ENCODE measurements at places on chromosomes 7 and 10.

DNA sequence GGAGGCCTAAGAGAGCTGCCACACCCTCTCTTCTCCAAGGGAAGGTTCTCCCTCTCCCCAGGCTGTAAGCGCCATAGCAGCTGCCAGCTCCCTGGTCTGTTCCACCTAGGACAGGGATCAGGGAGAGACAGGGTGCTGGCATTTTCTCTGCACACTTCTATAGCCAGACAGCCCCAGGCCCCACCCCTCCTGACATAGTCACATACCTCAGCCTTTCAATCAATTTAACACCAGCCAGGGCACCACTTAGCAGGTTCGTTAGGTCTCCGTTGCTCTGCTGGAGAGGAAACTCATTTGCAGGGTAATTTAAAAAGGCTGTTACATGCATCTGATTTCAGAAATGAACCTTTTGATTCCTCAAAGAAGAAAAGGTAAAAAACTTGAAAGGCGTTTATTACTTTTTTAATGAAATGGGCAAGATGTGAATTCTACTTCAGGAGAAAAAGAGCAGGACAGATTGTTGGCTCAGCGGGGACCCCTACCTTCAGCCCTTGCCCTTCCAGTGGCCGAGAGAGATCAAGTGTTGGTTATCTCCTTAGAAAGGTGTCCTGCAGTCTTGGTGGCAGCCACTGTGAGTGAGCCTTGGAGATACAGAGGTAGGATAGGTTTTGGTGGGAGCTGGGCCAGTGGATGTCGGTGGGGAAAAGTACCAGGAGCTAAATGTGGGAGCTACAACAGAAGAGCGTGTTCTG lies 180.5 kb upstream of the GALNT17 start:
- no peak for DNase-seq

DNA sequence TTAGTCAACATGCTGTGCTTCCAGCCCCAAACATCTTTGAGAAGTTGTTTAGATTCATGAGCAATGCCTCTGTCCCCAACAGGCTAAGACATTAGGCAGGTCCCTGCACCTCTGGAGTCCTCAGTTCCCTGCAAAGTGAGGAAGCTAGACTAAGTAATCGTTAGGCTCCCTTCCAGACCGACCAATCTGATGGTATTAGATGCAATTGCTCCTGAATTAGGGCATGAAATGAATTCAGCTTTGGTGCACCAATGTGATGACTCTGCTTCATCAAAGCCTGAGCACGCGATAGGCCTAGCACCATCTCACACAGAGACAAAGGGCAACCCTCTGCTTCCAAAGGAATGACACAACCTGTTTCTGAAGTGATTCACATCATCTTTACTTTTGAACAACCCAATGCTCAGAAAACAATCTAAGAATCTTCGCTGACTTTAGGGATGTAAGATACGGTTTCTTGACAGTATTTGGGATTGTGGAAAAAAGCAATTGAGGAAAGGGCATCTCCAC lies 723 bp upstream of the TES start:
- no peak for DNase-seq

DNA sequence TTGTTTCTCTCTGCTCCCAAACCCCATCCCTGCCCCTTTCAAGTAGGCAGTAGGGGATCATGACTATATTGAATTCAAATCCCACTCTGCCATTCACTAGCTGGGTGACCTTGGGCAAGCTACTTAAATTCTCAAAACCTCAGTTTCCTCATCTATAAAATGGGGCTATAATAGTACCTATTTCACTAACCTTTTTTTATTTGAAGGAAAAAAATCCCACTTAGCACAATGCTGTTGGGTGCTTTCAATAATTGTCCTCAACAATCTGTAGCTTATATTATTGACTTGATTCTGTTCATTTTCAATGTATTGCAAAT lies 190.4 kb upstream of the YAE1 start:
- DNase-seq, result no peak

DNA sequence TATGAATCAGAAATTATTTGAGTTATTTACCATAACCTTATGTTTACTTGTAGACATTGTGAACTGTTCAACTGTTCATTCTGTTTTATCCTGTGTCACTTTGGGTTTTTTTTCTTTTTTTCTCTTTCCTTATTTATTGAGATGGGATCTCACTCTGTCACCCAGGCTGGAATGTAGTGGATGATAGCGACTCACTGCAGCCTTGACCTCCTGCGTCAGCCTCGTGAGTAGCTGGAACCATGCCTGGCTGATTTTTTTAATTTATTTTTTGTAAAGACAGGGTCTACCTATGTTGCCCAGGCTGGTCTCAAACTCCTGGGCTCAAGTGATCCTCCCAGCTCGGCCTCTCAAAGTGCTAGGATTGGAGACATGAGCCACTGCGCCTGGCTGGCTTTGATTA lies 97.1 kb downstream of the CSTF2T start:
- no peak for DNase-seq

DNA sequence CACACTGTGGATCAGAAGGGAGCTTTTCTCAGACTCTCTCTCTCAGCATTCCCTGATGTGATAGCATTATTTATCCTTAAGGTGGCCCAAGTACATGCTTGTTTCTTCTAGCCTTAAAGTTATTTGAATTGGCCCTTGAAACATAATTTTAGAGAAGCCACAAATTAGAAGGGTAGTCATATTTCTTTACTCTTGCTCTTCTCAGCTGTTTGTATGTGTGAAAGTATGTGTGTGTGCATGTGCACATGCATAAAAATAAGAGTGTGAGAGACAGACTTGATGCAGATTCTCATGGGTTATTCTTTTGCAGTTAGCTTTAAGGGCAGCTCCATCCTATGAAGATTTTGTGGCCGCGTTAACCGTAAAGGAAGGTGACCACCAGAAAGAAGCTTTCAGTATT lies 50.1 kb downstream of the PLEKHA8 start:
- DNase-seq, result no peak

- DNase-seq, result no peak
Observed at GRCh38 chr10:22736134-22736533, 21.8 kb upstream of the PIP4K2A start.

GRCh38 chr7:120156476-120156875 lies 116.5 kb upstream of the KCND2 start:
- no peak for DNase-seq

DNA sequence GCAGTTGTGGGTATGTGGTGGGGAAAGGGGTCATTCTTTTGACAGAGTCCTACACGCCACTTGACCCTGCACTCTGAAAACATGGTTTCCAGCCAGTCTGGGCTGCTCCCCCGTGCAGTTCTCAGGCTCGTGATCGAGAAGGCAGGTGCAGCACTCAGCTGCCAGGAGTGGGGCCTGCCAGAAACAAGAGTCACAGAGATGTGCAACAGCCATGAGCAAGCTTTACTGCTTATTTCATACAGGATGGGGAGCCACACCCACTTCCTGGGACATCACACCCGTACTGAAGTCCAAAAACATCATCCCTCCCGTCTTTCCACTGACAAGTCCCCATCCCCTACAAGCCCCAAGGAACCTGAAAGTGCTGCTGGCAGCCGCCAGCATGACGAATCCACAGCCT lies 9.3 kb downstream of the ATG9B start:
- DNase-seq, result no peak

DNA sequence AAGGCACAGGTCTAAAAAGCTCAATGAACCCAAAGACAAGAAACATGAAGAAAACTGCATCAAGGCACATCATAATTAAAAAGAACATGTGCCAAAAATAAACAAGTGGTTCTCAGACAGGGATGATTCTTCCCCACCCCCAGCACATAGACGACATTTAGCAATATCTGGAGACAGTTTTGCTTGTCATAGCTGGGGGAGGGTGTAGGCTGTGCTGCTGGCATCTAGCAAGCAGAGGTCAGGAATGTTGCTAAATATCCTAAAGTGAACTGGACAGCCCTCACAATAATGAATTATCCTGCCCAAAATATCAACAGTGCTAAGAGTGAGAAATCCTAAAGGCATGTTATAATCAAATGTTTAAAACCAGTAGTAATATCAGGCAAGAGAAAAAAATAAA lies 122.6 kb downstream of the MICU1 start:
- peak; percentile 63 for DNase-seq

- no peak for DNase-seq
Observed at GRCh38 chr10:1346201-1346600, 290.0 kb downstream of the WDR37 start.
